Muscle of arm (tissue), 14 donors: ENCODE measurements at places on chromosomes 13 and 19. TPM values are rescaled to one million over a fixed set of nuclear protein-coding genes. Genes with fewer than 3 reads are reported as not detected.

The KLK5 gene
- not detected for polyA plus RNA-seq

- DNase-seq = no peak
These were observed 747.4 kb downstream of the UQCRFS1 start for GRCh38 chr19:28465371-28466086.

The GNG8 gene
- 1.1 TPM for polyA plus RNA-seq

- no peak for DNase-seq
These were observed 102.1 kb downstream of the ATP8A2 start for GRCh38 chr13:25473864-25474263.

DNA sequence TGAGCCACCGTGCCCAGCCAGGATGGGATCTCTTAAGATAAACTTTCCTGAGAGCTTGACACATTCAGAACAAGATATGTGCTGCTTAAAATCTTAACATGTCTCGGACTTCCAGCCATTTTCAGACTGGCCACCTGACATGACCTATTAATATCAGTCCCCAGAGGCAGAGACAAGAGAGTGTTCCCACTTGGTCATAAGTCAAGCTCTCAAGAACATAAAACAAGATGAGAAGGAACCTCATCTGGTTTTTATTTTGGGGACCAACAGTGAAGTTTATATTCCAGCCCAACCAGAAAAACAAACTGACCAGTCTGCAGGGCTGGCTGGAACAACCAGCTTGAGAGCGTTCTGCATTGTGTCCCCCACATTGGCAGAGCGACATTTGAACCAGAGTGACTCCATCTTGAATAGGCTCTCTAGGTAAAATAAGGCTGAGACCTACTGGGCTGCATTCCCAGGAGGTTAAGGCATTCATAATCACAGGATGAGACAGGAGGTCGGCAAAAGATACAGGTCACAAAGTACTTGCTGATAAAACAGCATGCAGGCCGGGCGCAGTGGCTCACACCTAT lies 21.8 kb upstream of the PLEKHF1 start:
- DNase-seq = no peak

The SERPINE3 gene
- 0.22 TPM for polyA plus RNA-seq

- DNase-seq = no peak
These were observed 487.6 kb downstream of the COG6 start for GRCh38 chr13:40143106-40143505.

- DNase-seq = no peak
These were observed 344.7 kb downstream of the KLF5 start for GRCh38 chr13:73403355-73404120.

The MCEMP1 gene
- polyA plus RNA-seq = 0.12 TPM

DNA sequence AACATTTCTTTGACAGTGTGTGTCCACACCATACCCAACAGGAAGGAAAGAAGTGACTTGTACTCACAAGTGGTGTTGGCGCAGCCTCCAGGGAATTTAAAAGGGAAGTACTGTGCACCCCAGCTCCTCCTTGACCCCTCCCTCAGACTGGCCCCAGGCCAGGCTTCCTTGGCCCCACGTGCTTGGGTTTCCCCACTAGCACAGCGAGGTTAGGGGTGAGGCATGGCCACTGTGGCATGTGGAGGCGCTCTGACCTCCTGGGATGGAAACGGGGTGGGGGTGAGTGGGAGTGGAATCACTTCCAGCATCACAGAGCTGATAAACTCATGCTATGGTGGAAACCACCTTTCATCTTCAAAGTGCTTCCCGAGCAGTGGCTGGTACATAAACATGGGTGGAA lies 168.6 kb downstream of the ZNF536 start:
- DNase-seq = no peak

- DNase-seq = no peak
These were observed 147.4 kb downstream of the RNF17 start for GRCh38 chr13:24911133-24911908.

DNA sequence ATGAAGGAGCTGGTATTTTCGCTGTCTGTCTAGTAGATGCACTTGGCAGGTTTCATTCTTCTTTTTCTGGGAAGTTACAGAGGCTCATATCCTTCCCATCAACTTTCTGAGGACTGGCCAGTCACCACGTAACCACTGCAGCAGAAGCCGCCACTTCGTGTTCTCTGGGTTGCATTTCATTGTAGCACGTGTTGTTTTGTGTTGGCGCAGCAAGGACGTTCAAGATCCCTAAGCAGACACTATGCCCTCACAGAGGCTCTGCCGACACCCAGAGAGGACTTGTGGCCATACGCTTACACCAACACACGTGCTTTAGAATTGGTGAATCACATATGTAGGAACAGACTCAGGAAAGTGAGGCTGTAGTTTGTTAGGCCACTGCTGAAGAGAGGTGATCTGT lies 42.2 kb upstream of the TEX29 start:
- DNase-seq = no peak

DNA sequence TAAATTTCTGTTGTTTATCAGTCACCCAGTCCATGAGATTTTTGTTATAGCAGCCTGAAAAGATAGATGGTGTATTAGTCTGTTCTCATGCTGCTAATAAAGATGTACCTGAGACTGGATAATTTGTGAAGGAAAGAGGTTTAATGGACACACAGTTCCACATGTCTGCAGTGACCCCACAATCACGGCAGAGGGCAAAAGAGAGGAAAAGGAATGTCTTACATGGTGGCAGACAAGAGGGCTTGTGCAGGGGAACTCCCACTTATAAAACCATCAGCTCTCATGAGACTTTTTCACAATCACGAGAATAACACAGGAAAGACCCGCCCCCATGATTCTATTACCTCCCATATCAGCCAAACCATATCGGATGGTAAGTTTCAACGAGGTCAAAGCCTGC lies 309.2 kb downstream of the LIG4 start:
- no peak for DNase-seq

DNA sequence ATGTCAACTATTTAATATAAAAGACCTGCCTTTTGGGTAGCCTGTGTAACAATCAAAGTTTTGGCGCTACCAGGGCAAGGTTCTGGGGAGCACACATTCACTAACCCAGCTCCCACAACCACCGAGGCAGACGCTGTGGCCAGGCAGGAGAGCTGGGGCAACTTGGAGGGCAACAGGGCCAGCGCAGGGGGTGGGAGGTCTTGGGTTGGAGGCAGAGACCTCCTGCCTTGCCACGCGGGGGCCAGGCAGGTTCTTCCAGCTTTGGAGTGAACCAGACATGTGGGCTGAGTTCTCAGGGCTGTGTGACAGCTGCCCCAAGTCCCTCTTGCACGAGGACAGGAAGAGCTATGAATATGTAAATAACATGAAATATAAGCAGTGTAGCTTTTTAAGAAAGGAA lies 30.3 kb upstream of the MCF2L start:
- DNase-seq = no peak

The HSPB6 gene
- 915 TPM for polyA plus RNA-seq

The PRMT1 gene
- polyA plus RNA-seq = not detected

DNA sequence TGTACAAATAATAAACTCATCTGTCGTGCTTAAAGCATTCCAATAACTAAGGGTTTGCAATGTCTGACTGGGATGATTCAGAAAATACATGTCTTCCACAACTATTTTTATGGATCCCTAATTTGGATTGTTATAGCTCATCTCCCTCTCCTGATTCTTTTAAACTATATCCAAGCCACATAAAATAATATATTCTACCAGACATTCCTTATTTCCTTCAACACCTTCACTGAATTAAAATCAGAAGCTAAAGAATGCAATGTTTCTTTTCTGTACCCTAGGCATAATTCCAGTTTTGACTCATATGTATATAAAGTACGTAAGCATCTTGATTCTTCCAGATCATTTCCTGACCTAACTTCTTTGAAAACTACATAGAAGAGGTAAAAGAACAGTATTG lies 420.4 kb downstream of the EFNB2 start:
- DNase-seq = no peak

GRCh38 chr19:3981373-3981735 lies 3.9 kb downstream of the EEF2 start:
- no peak for DNase-seq

DNA sequence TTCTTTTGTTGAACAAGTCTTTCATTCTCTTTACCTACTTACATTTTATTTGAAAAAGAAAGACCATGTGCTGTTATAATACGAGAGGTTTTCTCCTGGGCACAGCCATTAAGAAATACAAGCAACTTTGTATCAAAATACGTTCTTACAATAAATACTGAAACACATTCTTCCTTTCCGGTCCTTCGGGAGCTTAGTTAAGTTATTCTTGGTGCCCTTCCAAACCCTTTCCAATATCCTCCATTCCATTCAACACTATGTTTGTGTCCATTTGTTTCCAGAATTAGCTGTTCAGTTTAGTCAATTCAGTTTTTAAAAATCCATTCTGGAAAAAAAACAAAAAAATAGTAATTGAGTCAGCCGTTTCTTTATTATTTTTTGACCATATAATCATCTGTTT lies 746.8 kb upstream of the SLC10A2 start:
- DNase-seq = peak; percentile 36

DNA sequence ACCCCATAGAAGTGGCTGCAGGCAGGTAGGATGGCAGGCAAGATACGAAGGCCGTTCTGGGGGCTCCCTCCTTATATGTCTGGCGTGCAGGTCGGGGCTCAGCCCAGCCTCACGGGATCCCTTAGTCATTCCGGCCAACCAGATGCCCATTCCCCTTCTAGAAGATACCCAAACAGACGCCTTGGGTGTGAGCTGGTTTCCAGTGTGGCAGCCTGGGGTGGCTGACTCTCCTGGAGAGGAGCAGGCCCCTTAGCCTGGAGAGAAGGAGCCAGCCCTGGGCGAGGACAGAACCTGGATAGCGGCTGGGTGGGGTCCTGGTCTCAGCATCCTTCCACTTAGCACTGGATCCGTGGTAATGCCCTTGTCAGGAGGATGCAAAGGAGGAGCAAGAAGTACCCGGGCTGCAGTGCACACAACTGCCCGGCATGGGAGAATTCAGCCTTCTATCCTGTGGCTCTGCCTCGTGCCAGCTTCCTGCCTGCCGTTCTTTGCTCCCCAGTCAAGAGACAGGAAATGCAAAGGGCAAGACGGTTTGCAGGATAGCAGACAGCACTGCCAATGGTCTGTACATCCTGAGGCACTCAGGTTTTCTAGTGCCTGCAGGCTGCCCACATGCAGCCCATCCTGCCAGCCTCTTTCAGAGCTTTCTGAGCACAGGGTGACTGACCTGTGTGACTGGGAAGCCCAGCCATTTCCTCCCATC lies 56.7 kb upstream of the WASF3 start:
- no peak for DNase-seq

DNA sequence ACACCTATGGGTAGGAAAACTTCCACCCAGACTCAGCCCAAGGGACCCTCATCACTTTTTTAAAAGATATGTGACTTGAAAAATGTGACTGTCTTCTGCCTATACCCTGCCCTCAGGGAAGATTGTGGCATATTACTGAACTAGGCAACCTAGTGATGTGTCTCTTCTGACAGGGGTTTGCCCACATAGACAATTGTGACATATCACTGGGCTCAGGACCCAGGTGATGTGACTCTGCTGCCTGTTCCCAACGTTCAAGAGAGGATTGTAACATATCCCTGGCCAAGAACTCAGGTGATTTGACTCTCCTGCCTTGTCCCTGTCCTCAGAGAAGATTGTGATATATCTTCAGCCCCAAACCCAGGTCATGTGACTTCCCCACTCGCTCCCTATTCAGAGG lies 86.3 kb upstream of the ZNF43 start:
- no peak for DNase-seq

DNA sequence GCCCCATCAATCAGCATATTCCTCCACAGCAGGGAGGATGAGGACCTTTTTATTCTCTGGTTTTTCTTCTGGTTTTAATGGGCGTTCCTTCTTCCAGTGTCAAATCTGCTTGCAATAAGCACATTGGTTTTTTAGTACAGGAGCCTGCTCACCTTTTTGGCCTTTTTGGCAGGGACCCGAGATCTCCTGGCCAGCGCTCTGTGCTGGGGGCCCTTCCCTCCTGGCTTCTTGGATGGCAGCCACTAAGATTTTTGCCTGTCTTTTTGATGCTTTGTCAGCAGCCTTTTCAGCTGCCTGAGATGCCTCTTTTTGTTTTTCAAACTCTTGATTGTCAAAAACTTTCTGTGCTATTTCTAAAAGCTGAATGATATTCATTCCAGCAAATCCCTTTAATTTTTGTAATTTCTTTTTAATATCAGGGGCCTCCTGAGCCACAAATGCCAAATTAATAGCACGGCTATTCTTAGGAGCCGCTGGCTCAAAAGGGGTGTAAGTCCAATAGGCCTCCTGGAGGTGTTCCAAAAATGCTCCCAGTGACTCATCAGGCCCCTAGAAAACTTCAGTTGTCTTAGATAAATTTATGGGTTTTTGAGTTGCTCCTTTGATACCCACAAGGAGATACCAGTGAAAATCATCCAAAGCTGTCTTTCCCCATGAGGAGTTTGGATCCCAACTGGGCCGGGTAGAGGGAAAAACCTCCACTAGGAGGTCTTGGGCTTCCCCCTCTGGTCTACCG lies 73.0 kb downstream of the ZNF100 start:
- DNase-seq = no peak

The FARP1 gene
- polyA plus RNA-seq = 69.9 TPM

DNA sequence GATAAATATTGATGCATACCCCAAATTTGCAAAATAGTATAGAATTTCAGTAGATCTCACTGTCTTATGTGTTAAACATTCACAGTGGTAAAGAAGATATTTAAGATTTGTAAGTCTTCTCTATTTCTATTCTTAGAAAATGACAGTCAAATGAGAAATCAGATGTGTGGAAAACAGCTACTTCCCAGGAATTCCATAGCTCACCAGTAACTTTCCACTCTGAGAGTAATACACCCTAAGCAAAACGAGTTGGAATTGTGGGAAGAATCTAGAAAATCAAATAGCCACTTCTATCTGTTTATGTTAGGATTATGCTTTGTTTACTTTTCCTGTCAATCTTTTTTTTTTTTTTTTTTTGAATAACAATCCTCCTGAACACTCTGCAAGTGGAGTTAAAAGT lies 69.1 kb downstream of the FLT1 start:
- DNase-seq = no peak

The TEX26 gene
- polyA plus RNA-seq = 0.28 TPM

DNA sequence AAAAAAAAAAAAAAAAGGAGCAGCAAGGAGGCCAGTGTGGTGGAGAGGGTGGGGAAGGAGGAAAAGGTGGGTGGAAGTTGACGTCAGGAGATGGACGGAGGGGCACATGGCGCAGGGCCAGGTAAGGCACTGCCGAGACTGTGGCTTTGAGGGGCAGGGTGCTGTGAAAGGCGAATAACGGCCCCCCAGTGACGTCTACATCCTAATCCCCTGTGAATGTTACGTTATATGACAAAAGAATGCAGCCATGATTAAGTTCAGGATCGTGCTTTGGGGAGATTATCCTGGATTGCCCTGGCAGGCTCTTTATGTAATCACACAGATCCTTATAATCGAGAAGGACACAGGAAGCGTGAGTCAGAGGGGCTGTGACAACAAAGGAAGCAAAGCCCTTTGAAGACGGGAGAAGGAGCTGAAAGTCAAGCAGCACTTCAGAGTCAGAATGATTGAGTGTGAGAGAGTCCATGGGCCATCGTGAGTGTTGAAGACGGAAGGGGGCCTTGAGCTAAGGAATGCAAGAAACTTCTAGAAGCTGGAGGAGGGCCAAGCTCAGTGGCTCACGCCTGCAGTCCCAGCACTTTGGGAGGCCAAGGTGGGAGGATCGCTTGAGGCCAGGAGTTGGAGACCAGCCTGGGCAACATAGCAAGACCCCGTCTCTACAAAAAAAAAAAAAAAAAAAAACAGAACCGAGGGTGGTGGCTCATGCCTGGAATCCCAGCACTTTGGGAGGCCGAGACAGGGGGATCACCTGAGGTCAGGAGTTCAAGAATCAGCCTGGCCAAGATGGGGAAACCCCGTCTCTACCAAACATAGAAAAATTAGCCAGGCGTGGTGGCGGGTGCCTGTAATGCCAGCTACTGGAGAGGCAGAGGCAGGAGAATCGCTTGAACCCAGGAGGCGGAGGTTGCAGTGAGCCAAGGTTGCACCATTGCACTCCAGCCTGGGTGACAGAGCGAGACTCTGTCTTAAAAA lies 13.8 kb upstream of the CEACAM16 start:
- no peak for DNase-seq

The RPL18 gene
- 1,680 TPM for polyA plus RNA-seq

The ZNF221 gene
- polyA plus RNA-seq = 4.7 TPM

The TMPRSS9 gene
- polyA plus RNA-seq = 0.10 TPM
